ENCODE measurements at places on chromosomes 6 and 20. TPM values are rescaled to one million over a fixed set of nuclear protein-coding genes. Genes with fewer than 3 reads are reported as not detected.

DNA sequence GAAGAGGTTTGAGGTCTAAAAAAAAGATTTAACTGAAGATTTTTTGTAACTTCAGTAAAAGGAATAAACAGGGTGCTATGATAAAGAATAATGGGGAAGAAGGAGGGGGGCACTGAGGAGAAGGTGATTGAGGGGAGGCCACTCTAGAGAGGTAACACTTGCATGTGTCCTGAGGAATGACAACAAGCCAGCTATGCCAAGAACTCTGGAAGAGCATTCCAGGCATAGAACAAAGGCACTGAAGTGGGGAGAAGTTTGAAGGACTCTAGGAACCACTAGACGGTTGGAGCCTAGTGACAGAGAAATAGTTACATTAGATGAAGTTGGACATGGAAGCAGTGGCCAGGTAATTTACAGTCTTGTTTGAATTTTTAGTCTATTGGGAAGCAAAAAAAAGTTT, 10.8 kb upstream of the SF3B5 start:
- no peak overlapping the region for H3K4me3 ChIP-seq
- H3K27ac ChIP-seq, result no peak overlapping the region
- no peaks in the 10 kb centered on the region for H3K27me3 ChIP-seq

- H3K27ac ChIP-seq, result no peak overlapping the region
- DNase-seq, result no peak
- H3K36me3 ChIP-seq, result no peaks in the 10 kb centered on the region
- H3K27me3 ChIP-seq, result no peaks in the 10 kb centered on the region
Observed at GRCh38 chr6:97462031-97462430, 179.0 kb upstream of the MMS22L start.

Gene MMS22L
- polyA plus RNA-seq, result 3.4 TPM

Gene SULF2
- polyA plus RNA-seq, result 170 TPM
